ENCODE measurements at places on chromosomes 5 and 9.

- DNase-seq = no peak
Measured at GRCh38 chr9:92385477-92385876, 18.9 kb downstream of the OGN start.

- no peak for DNase-seq
Measured at GRCh38 chr9:26955222-26955903, 849 bp upstream of the IFT74 start.

GRCh38 chr5:32496104-32496503 is 51.6 kb upstream of the ZFR start:
- no peak for DNase-seq

DNA sequence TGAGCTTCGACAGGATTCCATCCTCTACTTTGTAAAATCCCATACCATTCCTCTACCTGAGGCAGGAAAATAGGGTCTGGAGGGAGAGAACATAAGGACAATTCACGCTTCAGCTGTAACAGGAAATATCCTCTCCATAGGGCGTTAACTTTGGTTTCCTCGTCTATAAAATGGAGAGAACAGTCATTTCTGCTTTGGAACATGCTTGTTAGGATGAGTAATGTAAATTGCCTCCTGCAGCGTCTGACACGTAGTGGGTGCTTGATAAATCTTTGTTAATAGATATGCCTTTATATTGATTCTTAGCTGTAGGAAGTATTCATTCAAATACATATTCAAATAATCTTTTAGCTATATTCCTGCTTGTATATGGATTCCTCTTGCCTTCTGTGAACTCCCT is 711 bp upstream of the SUB1 start:
- no peak for DNase-seq

DNA sequence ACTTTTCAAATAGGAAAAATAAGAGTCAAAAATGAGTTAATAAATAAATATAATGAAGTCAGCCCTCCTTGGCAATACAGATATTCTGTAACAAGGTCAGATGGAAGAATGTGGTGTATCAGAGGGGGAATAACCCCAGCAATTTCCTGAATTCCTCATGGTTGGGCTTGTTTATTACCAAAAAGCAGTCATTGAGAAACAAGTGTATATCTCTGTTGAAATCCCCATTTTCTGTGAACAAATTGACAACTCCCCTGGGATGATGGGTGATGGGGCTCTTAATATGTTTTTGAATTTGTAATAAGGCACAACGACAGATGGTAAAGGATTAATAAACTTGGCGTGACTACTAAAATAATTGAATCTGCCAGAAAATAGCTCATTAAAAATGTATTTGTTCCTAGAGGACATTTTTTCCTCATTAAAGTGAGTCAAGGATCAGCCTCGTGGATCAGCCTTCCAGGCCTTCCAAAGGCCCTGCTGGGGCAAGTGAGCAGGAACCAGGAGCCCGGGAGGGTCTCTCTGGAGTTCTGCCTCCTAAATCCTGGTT is 34.2 kb downstream of the THBS4 start:
- DNase-seq = no peak

- DNase-seq = no peak
Measured at GRCh38 chr5:154686490-154686889, 68.7 kb upstream of the LARP1 start.

- DNase-seq = no peak
Measured at GRCh38 chr5:10577371-10578292, 13.8 kb downstream of the ANKRD33B start.

GRCh38 chr9:86545090-86545489 is 190.9 kb upstream of the TUT7 start:
- no peak for DNase-seq

Measured in MM.1S (cell line).